ENCODE measurements at places on chromosomes 2 and 18. TPM values are rescaled to one million over a fixed set of nuclear protein-coding genes. Genes with fewer than 3 reads are reported as not detected.

Gene MRPL53
- 93.4 TPM for polyA plus RNA-seq

GRCh38 chr2:31226266-31226665 is 7.7 kb upstream of the EHD3 start:
- DNase-seq: no peak

- DNase-seq: no peak
These were observed 154.4 kb downstream of the RAD51AP2 start for GRCh38 chr2:17363846-17364245.

Gene KYNU
- polyA plus RNA-seq: 0.76 TPM

- no peak for DNase-seq
These were observed 57.8 kb upstream of the HAAO start for GRCh38 chr2:42850016-42850805.

DNA sequence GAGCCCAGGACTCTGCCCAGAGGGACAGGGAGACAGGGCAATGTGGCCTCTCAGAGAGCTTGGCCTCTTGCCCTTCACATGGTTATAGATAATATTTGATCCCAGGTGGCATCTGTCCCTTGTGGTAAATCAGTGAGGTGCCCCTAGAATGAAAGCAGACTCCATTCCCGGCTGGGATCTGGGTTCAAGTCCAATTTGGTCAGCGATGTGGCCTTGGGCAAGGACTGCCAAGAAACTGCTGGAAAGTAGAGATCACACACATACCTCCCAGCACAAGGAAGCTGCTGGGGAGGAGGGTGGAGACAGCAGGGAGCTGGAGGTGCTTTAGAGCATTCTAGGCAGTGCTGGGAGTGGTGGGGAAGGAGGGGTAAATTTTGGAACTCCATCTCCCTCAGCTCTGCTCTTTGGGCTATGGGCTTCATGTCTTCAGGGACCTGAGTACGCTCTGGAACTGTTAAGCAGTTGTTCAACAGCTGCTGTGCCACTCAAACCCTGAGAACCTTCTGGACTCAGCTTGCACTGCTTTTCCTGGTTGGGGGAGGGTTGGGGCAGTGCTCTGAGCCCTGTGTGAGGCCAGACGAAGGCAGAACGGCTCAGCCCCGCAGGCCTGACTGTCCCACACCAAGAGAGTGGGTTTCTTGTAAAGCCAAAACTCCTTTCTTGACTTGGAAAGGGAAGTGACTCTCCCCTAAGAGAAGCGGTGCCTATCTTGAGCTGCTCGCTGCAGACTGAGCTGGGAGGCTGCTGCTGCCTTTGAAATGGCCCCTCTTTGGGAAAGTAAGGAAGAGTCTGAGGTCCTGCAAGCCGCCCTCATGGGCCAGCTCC is 23.0 kb downstream of the INPP5D start:
- no peak for DNase-seq

- DNase-seq: no peak
These were observed 13.2 kb upstream of the KLHL30 start for GRCh38 chr2:238125127-238125885.

DNA sequence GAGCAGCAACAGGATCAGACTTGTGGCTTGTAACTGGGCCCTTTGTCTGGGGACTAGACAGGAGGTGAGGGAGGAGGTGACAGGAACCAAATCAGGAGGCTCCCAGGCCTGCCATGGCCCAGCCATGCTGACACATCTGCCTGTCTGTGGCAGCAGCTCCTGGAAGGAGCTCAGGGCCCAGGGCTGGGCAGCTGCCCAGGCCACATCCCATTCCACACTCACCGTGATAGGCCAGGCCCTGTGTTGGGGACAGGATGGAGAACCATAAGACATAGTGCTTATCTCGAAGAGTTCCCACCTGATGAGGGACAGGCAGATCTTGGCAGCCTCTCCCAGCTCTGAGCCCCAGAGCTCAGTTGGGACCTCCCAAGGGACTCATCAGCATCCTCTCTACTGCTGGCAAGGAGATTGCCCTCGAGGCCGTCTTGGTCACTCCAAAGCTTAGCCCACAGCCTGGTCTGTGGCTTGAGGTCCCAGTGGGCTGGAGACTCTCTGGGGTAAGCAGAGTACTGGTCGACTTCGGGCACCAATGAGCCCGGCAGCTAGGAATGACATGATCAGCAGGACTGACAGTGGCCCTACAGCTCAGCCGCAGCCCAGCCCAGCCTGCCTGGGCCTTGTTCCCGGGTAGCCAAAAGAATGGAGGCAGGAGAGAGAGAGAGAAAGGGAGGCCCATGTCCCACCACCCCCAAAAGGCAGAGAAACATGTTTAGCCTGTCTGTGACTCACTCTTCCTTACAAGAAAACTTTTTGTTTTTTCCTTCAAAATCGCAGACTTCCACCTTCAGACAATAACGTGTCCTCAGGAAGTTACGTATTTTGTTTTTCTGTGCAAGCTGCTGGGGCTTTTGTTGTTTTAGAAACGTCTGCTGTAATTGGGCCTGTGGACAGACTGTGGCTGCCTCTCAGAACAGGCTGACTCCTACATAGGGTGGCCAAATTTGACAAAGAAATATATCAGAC is 82.1 kb downstream of the HS1BP3 start:
- DNase-seq: no peak

Measured in hindlimb muscle (tissue), 1 donor.